Kidney epithelial cell (primary cell): ENCODE measurements at places on chromosomes 5 and 9. TPM values are rescaled to one million over a fixed set of nuclear protein-coding genes. Genes with fewer than 3 reads are reported as not detected.

DNA sequence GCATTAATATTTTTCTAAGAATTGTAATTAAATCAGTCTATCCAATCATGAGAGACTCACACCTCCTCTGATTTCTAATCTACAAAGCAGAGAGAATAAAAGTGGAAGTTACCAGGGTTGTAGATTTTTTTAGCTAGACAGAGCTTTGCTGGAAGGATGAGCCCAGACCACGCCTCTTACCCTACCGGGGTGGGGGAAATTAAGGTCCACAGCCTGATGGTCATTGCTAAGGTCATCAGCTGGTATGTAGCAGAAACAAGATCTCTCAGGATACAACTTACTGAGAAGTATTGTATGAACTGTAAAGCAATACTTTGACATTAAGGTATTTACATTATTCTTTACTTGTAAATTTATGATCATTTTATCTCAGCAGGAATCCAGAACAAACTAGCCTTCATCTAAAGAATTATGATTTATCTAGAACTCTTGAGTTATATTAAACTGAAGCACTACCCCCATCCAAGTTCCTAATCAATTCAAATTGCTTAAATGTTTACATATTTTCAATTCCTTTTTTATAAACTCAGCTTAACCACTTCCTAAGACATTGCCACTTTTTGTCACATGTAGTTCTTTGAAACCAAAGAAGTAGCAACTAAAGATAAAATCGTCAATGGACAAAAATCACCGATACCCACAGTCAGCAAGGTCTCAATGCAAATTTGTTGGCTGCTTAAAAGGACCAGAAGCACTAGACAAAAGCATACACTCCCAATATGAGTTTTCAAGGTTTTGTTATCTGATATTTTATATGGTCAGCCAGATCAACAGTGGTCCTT lies 225.8 kb upstream of the DAPK1 start:
- DNase-seq = no peak

TSSK1B gene
- 0.38 TPM in 1 of 2 replicates, not detected in the other for total RNA-seq

- DNase-seq = no peak
These were observed 53.3 kb downstream of the PTPN3 start for GRCh38 chr9:109444771-109445320.

GRCh38 chr9:71042448-71042990 lies 78.9 kb downstream of the TRPM3 start:
- no peak for DNase-seq

DNA sequence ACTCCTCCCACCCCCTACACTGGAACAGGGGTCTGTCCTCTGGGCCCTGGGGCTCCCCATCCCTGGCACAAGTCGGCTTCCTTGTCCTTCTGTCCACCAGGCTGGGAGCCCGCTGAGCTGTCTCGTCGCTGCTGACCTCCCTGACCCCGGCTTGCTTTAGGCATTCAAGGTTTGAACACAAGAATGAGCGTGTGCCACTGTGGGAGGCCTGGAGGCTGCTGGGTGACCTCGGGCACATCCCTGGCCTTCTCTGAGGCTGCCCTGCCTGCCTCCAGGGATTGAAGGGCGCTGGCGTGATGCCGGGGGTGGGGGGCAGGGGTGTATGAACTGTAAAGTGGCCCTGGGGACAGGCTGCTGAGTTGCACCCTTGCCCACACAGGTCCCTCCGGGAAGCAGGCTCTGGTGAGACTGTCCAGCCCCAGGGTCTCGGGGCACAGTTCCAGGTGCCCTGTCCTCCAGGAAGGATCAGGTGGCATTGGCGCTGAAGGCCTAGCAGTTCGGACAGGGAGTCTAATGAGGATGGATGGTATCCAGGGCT lies 18.2 kb downstream of the FIBCD1 start:
- DNase-seq = no peak

- no peak for DNase-seq
These were observed 43.1 kb upstream of the TTC39B start for GRCh38 chr9:15349892-15350761.

- no peak for DNase-seq
These were observed 151.1 kb upstream of the APC start for GRCh38 chr5:112586596-112587062.

DNA sequence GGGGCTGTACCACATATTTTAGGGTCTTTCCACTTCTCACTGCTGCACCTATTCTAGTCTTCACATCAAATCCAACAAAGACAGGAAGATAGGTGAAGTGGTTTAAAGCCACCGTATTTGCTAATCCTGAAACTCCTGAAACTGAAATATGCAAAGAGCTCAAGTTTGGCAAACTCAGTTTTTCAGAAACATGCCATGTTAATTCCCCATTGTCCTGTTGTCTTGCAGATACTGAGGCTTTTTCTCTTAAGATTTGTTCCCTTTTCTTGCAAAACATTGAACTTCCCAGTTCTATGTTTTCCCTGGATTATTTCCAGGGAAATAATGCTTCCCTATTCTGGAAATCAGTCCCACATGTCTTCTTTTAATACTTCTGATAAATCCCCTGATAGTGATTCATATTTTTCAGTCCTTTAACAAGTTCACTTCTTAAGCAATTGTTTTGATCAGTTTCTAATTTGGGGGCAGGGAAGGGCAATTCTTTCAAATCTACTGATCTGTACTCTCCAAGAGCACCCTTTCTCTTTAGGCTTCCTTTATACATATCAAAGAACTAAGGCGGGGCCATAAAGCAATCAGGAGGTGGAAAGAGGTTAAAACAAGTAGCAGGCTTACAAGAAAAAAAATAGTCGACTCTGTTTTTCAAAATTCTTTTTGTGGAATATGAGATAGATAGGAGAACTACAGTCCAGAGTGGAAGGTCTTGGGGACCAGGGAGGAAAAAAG lies 648.5 kb downstream of the BNC2 start:
- DNase-seq = no peak
